ENCODE measurements at places on chromosomes 6 and 20. TPM values are rescaled to one million over a fixed set of nuclear protein-coding genes. Genes with fewer than 3 reads are reported as not detected.

Gene GABRR1
- total RNA-seq: not detected

Gene PSORS1C1
- total RNA-seq: 3.3 TPM

Gene NKX2-4
- total RNA-seq: not detected

Gene SPDEF
- not detected for total RNA-seq

Gene MACROD2
- total RNA-seq: 0.65 TPM

Gene TAAR2
- total RNA-seq: not detected

Gene TRAPPC3L
- under 0.01 TPM for total RNA-seq

Gene GPX5
- total RNA-seq: not detected

Gene ADGRG6
- 158 TPM for total RNA-seq

Gene TAGAP
- not detected for total RNA-seq

Gene HUS1B
- total RNA-seq: 0.65 TPM

Gene SUMO4
- total RNA-seq: 0.32 TPM

Gene SPATA25
- 0.97 TPM for total RNA-seq

Gene GHRH
- total RNA-seq: not detected

Gene ARMH2
- not detected for total RNA-seq

Gene DNAH8
- 0.76 TPM for total RNA-seq

Gene SAPCD1
- not detected for total RNA-seq

Gene ENPP3
- total RNA-seq: under 0.01 TPM

Gene LRRC73
- total RNA-seq: 0.32 TPM

Gene LHFPL5
- not detected for total RNA-seq

Gene MRPS10
- total RNA-seq: 57.2 TPM

Gene TP53INP2
- total RNA-seq: 3.0 TPM

Gene THBS2
- total RNA-seq: 3.6 TPM

Gene BEND6
- 0.97 TPM for total RNA-seq

Gene SLC17A2
- not detected for total RNA-seq

Gene GLYATL3
- not detected for total RNA-seq

Gene ASF1A
- total RNA-seq: 25.7 TPM

Gene PNPLA1
- total RNA-seq: not detected

Gene CRISP3
- total RNA-seq: not detected

Gene PRICKLE4
- 1.5 TPM for total RNA-seq

Gene FAM217B
- 3.2 TPM for total RNA-seq

Gene CNR1
- not detected for total RNA-seq

Gene RBM24
- total RNA-seq: 1.3 TPM

Gene SERPINB1
- 54.6 TPM for total RNA-seq

Gene TEAD3
- 0.61 TPM for total RNA-seq

Gene BPIFB2
- total RNA-seq: not detected

Gene DDX43
- total RNA-seq: 0.65 TPM

Gene HLA-DRB5
- total RNA-seq: not detected

Gene TPBG
- total RNA-seq: 6.5 TPM

Gene PTCRA
- not detected for total RNA-seq

Gene C2
- not detected for total RNA-seq

Gene STMND1
- total RNA-seq: not detected

Gene PKIB
- total RNA-seq: 0.97 TPM
